Right hindlimb (tissue), 1 donor: ENCODE measurements at places on chromosomes 4 and X.

- no peak for DNase-seq
These were observed 2.6 kb upstream of the NDUFC1 start for GRCh38 chr4:139304920-139305319.

DNA sequence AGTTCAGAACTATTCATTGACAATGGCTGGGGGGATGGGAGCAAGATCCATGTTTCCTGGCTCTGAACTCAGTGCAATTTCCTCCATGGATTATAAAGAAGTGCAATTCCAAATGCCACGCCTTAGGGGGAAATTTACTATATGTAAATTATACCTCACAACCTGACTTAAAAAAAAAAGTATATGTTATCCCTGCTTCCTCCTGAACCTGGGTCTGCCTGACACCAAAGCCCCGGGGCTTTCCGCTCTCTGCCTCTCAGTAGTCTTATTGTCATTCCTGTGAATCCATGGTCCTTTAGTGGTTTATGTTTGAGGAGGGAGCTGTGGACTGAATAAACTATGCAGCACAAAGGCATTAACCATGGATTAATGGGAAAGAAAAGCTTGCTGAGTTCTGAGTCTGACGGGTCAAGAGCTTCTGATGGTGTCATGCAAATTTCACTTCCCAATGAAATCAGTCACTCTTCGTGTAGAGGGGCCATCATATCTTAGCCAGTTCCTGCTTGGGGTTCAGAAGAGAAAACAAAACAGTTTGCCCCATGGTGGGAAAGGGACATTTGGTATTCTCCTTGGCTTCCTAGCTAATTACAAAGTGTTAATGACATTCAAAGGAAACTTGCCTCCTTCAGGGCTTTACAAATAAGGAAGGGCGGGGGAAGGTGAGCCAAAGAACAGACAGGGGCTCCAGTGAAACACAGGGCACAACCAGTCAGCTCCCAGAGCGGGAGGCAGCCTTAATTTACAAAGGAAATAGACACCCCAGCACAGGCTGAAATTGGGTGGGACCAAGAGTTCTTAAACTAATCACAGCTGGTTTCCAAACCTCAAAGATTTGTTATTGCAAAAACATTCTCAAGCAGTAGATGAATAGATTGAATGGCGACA lies 14.3 kb downstream of the FAM9C start:
- no peak for DNase-seq

DNA sequence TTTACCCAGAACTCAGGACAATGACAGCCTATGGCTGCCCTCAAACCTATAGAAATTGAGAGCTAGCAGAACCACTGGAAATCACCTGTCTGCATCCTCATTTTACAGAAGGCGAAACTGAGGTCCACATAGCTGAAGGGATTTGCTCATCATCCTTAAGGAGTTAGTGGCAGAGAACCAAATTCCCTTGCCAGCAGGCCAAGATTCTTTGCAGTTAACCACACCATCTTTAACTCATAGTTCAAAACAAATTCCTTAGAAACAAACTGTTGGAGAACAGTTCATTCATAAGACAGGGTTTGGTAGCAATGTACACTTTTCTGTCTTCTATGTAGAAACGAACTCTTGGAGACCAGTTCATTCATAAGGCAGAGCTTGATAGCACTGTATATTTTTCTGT lies 37.9 kb upstream of the RAP2C start:
- DNase-seq: no peak

- DNase-seq: no peak
These were observed 185.6 kb upstream of the S100G start for GRCh38 chrX:16464369-16464768.

- peak; percentile 21 for DNase-seq
These were observed 653 bp downstream of the BEX1 start for GRCh38 chrX:103063191-103063845.

DNA sequence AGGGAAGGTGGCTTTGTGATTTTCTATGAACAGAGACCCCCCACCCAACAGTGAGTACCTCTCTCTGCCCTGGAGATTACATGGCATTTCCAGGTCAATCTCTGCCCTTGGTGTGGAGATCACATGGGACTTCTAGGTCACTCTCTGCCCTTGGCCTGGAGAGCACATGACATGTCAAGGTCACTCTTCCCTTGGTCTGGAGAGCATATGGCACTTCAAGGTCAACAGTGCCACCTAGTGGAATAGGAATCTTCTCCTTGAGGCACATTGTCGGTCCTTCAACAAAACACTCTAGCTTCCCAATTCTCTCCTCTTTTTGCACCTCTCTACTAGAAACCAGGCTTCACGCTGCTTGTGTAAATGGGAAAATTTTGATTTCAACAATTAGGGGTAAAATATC lies 66.2 kb upstream of the TACR3 start:
- no peak for DNase-seq

DNA sequence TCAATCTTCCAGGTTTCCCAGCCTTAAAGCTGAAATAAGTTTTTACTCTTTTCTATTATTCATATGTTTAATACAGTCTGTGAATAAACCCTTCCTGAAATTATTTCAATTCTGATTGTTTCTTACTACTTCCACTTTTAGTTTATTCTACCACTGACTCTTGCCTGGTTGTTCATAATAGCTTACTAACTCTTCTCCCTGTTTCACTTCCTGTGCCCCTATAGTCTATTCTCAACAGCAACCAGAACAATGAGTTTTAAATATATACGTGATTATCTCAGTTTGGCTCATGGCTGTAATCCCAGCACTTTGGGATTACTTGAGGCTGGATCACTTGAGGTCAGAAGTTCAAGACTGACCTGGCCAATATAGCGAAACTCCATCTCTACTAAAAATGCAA lies 408.0 kb upstream of the SPOCK3 start:
- no peak for DNase-seq

DNA sequence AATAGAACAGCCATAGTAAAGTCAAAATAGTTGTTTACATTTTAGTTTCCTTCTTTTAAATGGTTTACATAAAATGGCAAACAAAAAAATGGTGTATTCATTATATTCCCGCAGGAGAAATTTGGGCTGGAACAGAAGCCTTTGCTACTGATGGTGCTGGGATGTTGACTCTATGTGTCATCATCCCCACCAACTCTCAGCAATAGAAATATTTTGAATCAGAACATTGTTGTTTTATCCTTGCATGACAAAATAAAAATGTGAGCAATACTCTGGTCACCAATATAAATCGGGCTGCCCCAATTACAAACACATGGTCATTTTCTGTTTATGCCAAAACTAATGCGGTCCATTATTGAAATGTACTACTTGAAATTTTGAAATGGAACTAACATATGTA lies 1131.6 kb upstream of the PCDH7 start:
- no peak for DNase-seq

DNA sequence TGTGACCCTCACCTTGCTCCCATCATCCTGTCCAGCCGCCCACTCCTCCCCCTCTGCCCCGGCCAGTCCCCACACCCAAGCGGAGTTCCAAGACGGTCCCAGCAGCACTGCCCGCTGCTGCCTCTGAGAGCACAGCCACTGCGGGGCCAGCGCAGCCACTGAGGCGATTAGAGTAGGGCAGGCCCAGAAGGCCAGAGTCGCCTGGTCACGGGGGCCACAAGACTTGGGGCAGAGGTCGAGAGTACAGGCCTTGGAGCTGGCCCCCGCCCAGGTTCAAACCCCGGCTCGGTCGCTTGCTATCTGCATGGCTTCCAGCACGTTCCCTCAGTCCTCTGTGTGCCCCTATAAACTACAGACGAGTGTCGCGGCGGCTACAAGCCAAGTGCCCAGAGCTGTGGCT lies 53.2 kb upstream of the ADRA2C start:
- no peak for DNase-seq

GRCh38 chr4:42673082-42673425 lies 16.1 kb upstream of the ATP8A1 start:
- no peak for DNase-seq

DNA sequence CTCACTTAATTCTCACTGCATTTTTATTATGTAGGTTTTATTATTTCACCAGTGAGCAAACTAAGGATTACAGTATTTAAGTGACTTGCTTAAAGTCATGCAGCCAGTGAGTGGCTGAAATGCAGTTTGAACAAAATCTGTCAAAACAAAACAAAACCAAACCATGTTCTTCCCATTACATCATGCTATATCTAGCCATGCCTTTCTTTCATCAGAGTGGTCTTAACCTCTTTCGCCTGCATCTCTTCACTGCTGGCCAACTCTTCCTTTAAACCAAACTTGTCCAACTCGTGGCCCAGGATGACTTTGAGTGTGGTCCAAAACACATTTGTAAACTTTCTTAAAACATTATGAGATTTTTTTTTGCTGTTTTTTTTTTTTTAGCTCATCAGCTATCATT lies 223.2 kb downstream of the PCDH7 start:
- no peak for DNase-seq

DNA sequence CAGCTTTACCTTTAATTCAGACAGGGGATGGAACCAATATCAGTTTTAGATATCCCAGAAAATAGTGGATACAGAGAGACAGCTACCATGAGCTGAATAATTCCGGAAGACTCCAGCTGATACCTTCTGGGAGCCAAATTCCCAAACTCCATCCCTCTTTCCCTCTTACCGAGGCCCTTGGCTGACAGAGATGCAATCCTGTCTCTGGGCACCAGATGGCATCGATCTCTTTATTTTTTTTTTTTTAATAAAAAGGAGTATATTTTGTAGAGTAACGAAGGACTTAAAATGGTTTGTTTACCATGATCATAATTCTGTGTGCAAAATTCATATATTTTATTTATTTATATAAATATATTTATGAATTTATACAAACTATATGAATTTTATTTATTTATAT lies 31.0 kb downstream of the RAB40A start:
- no peak for DNase-seq

GRCh38 chr4:108690738-108691137 lies 40.3 kb downstream of the OSTC start:
- no peak for DNase-seq
